NB4 (cell line): ENCODE measurements at places on chromosomes 4 and X.

- DNase-seq = no peak
Observed at GRCh38 chr4:181108237-181108636, 1135.0 kb upstream of the TENM3 start.

GRCh38 chrX:46666831-46667230 is 92.1 kb downstream of the SLC9A7 start:
- no peak for DNase-seq

GRCh38 chr4:120692964-120693363 is 229.6 kb downstream of the PRDM5 start:
- DNase-seq = no peak

DNA sequence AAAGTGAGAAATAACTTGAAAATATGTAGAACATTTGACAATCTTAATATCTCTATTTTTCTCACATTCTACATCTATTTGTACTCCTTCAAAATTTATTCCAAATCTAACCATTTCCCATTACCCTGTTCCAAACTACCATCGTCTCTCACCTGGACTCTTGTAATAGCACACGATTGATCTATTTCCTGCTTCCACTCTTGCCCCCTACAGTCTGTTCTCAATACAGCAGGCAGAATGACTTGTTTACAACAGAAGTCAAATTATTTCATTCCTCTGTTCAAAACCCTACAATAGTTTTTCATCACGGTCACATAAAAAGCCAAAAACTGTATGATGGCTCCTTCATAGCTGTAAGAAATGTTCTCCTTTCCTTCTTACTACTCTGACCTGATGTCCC is 21.1 kb upstream of the LUZP4 start:
- peak; percentile 4 for DNase-seq

GRCh38 chrX:56588397-56589188 is 25.2 kb downstream of the UBQLN2 start:
- no peak for DNase-seq

DNA sequence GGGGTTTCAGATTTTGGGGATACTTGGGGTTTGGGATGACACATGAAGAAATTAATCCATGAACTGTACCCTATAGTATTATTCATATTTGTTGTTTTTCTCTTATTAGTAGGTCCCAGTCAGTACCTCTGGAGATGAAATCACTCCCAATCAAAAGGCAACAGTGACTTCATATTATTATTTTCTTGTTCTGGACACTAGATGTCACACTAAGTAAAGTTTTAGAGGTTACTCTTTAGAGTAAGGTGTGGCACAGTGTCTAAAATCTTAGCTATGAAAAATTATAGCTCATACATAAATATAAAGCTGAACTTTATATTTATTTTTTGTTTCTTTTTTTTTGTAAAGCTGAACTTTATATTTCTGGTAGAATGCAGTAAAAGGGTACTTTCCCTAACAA is 35.1 kb downstream of the FAM114A1 start:
- peak; percentile 59 for DNase-seq

GRCh38 chr4:22712529-22712928 is 19.8 kb downstream of the GBA3 start:
- no peak for DNase-seq

GRCh38 chr4:13522282-13523104 is 21.8 kb downstream of the NKX3-2 start:
- DNase-seq = no peak

- no peak for DNase-seq
Observed at GRCh38 chr4:128823025-128823661, 13.6 kb downstream of the JADE1 start.

DNA sequence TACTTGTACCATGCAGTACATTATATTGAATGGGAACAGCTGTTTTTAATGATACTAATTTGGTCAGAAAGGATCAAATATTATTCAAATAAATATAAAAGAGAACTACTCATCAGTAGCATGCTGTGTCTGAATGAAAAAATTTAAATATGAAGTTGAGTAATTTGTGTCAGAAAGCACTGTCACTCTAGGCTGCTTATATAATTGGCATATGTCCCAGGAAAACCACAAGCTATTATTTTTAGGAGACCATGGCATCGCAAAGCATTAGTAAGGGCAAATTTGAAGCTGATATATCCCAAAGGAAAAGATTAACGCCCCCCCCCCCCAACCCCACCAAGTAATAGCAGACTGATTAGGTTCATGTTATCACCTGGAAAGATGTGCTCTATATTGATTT is 388.5 kb upstream of the SPANXN4 start:
- DNase-seq = no peak

DNA sequence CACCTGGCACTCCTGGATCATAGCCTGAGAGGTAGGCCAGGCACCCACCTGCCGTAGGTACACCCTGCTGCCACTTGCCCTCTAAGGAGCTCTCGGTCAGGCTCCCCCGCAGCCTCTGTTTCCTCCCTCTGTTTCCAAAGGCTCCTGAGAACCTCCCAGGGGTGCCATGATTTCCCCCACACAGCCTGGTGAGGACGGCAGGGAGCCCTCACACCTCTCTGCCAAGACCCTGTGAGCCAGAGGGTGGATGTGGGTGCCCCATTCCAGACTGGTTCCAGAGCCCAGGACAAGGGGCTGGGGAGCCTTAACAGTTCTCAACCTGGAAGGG is 1.6 kb upstream of the ABLIM2 start:
- DNase-seq = no peak

GRCh38 chrX:17174671-17175070 is 200.3 kb upstream of the NHS start:
- no peak for DNase-seq

DNA sequence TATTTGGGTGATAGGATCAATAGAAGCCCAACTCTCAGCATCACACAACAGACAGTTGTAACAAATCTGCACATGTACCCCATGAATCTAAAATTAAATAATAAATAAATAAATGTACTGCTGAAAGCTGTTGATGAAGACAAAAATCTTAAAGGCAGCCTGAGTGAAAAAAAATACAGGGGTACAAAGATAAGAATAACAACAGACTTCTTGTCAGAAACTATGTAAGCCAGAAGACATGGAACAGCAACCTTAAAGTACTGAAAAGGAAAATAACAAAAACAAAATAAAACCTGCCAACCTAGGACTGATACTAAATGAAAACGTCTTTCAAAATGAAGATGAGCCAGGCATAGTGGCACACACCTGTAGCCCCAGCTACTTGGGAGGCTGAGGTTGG is 25.0 kb upstream of the PDLIM5 start:
- no peak for DNase-seq

- DNase-seq = no peak
Observed at GRCh38 chr4:20268028-20268427, 16.3 kb downstream of the SLIT2 start.

DNA sequence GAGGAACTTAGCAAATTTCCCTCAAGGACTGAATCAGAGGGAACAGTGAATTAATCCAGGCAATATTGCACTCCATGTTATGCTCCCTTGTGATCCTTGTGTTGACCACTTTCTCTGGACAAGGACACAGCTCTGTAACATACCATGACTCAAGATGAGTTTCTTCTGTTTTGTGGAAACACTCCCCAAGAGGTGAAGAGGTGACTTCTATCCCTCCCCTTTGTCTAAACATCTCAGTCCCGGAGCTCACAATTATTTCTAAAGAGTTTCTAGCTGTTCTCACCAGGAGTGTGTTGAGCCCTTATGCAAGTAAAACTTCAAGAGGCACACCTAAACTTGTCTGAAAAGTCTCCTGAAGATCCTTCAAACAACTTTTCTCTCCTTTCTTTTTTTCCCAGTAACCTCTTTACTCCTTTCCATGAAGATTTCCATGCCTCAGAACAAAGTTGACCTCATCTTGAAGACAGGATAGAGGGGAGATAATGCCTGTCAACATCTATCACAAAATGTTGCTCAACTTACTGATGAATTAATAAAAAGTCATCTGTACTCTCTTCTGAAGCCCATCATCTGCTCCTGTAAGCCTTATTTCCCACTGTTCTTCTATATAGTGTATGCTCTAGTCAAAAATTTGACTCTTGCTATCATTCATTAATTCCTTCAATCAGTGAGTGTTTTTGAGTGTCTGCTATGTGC is 429.1 kb downstream of the SPRY1 start:
- DNase-seq = no peak

DNA sequence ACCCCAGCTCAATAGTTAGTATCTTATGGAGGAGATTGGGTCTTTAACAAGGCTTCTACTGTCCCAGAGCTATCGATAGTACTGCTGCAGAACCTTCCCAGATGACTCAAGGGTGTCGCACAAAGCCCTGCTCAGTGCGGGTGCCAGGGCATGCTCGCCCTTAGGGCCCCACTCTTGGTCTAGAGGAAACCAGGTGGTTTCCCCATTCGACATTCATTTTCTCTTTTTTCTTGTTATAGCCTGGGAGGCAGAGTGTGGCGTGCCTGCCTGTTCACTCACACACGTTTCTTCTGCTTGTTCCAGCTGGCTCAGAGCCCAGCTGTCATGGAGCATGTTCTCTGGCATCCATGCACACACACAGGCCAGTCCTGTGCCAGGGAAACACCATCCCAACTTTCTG is 144.5 kb downstream of the SMIM20 start:
- no peak for DNase-seq

- DNase-seq = peak; percentile 3
Observed at GRCh38 chr4:122341886-122342285, 36.9 kb upstream of the ADAD1 start.

DNA sequence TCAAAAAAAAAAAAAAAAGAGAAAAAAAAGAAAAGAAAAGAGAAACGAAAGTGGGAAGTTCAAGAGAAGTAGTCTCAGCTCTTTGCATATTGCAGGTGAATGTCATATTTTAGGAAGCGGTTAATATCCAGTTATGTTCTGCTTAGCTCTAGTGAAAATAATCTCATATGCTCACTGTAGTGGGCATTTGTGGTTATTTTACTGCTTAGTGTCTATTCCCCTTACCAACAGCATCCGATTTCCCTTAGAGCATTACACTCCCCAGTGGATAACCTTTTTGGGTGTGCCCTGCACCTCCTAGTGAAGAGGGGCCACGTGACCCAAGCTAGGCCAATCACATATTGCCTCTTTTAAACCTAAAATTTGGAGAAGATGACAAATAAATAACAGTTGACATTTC is 111.2 kb upstream of the ZNF827 start:
- no peak for DNase-seq

- peak; percentile 25 for DNase-seq
Observed at GRCh38 chrX:24148121-24148520, 1.4 kb upstream of the ZFX start.

DNA sequence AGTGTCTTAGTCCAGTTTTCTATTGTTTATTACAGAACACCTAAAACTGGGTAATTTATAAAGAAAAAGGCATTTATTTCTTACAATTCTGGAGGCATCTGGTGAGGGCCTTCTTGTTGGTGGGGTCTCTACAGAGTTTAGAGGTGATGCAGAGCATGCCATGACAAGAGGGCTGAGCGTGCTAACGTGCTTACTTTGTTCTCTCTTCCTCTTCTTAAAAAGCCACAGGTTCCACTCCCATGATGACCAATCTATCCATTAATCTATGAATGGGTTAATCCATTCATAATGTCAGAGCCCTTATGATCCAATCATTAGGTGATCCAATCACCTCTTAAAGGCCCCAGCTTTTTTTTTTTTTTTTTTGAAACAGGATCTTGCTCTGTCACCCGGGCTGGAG is 291.5 kb upstream of the GALNTL6 start:
- no peak for DNase-seq

GRCh38 chrX:10486373-10486772 is 134.0 kb downstream of the MID1 start:
- DNase-seq = no peak

DNA sequence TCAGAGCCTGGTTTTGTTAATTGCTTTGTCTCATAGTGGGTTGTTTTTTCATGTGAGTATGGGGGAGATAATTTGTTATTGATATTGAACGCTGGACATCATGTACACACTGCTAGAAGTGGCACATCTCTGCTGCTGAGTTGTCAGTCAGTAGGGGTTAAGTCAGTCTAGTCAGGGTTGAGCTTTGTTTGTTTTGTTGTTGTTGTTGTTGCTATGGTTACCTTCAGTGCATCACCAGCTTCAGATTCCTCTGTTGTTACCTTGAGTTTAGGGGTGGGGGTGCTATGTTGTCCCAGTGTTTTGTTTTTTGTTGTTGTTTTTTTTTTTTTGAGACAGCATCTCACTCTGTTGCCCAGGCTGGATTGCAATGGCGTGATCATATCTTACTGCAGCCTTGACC is 9.9 kb downstream of the YIPF6 start:
- no peak for DNase-seq

DNA sequence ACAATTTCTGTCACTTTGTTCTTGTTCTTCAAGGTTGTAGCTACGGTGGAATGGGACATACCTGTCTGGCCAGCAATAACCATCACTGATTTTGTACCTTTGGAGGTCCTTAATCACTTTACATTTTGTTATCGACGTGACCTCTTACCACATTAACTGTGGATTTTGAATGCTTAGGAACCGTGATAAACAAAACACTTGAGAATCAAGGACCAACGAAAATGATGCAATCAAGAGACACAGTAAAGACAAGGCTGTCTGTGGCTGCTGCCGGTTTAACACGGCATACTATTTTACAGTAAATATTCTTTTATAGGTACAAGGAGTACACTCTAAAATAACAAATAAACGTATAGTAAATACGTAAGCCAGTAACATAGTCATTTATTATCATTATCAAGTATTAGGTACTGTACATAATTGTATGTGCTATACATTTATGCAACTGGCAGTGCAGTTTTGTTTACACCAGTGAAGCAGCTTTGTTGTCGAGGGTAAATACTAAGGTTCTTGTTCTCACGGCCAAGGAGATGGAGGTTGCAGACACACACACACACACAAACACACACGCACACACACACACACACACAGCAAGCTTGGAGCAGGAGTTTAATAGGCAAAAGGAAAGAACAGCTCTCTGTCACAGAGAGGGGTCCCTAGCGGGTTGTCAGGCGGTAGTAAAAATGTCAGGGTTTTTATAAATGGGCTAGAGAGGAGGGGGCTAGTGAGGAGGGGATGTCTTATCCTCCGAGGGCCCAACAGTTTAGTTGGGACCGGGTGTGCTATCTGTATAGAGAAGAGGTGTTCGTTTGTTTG is 194.7 kb upstream of the CXorf51B start:
- DNase-seq = no peak

- no peak for DNase-seq
Observed at GRCh38 chr4:20109391-20109790, 142.3 kb upstream of the SLIT2 start.

- DNase-seq = no peak
Observed at GRCh38 chr4:186739802-186740434, 16.3 kb upstream of the FAT1 start.

DNA sequence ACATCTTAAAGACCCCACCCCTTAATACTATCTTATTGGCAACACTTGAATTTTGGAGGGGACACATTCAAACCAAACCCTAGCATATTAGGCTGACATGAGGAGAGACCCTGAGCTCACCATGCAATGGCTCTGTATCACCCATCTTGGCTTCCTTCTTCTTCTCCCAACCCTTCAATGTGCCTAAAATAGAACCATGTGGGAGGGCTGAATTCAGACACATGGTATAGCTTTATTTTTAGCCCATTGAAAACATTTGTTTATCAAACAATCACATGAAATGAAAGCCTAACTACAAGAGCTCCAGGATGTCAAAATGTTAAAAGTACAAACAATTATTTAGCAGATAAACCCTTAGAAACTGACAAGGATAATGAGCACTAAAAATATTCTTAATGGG is 81.6 kb downstream of the RASL11B start:
- no peak for DNase-seq

GRCh38 chrX:57380026-57380796 is 93.7 kb downstream of the FAAH2 start:
- no peak for DNase-seq

- no peak for DNase-seq
Observed at GRCh38 chr4:6198278-6198677, 2.1 kb downstream of the JAKMIP1 start.

GRCh38 chr4:143713955-143714625 is 13.6 kb upstream of the FREM3 start:
- DNase-seq = no peak
